GM06990 (cell line): ENCODE measurements at places on chromosomes 2 and 18.

DNA sequence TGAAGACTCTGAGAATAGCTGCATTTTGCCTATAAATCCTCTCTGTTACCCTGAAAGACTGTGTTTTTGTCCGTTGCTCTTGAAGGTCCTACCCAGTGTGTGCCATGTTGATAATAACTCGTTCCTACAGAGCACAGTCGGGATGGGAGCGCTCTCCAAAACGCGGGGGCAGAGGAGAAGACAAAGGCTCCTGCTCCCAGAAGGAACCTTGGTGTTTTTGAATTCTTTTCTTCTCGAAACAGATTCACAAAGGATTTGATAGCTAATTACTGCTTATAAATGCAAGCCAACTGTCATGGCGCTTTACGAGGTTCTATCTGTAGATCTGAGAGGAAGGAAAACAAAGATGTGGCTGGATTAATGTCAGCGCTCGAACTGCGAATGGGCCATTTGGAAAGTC, 19.3 kb upstream of the HDAC4 start:
- DNase-seq: no peak

GRCh38 chr18:55375930-55376329, 212.1 kb downstream of the TCF4 start:
- DNase-seq: no peak

DNA sequence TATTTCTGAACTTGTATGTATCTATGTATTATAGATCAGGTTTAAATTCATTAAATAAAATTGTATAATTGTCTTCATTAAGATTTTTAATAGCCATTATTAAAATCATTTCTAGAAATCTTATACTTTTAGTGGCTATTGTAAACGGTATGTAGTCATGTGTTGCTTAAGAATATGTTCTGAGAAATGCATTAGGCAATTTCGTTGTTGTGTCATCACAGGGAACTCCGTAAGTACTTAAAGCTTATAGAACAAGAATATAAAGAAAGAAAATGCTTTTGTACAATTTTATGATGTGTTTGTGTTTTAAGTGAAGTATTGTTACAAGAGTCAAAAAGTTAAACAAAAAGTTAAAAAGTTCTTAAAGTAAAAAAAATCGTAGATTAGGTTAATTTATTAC, 765.8 kb downstream of the METTL4 start:
- no peak for DNase-seq

DNA sequence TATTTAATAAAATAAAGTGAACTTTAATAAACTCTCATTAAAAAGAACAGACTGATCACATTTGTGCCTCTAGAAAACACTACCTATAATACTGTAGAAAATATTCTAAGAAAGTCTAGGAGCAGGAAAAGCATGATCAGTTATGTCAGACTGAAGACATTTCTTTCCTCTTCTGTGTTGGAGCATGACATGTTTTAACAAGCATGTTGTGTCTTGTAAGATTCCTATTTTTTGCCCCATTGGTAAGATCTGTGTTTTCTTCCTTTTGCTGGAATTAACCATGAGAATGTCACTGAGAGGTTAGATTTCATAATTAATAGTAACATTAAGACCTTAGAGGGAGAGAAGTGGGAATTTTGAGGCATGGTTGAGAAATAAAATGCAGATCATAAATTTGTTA, 27.7 kb downstream of the LAMA3 start:
- no peak for DNase-seq

DNA sequence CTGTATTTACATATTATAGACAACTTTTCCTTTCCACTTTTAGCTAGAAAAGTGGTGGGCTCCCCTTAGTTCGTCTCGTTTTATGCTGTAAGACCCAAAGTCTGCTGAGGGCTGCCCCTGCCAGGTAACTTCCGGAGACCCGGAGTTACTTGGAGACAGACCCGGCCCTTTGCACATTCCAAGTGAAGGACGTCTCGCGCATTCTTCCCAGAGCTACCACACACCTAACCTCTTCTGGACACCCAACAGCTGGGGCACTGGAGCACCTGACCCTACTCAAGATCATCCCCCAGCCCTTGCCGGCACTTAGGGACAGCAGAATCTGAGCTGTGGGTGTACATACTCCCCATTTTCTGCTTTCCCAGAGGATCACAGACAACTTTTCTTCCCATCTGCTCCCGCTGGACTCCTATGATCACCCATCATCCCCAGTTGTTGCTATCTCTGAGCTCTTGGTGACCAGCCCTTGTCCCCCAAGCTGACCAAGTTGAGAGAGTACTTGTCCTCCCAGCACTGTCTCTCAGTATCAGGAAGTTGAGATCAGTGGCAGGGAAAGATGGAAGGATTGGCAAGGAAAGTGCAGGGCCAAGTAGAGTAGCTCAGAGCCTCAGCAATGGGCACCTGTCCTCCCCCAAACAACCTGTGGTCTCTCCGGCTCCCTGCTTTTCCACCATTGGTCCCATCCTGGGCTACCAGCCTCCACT, 8.4 kb upstream of the SATB2 start:
- DNase-seq: no peak

DNA sequence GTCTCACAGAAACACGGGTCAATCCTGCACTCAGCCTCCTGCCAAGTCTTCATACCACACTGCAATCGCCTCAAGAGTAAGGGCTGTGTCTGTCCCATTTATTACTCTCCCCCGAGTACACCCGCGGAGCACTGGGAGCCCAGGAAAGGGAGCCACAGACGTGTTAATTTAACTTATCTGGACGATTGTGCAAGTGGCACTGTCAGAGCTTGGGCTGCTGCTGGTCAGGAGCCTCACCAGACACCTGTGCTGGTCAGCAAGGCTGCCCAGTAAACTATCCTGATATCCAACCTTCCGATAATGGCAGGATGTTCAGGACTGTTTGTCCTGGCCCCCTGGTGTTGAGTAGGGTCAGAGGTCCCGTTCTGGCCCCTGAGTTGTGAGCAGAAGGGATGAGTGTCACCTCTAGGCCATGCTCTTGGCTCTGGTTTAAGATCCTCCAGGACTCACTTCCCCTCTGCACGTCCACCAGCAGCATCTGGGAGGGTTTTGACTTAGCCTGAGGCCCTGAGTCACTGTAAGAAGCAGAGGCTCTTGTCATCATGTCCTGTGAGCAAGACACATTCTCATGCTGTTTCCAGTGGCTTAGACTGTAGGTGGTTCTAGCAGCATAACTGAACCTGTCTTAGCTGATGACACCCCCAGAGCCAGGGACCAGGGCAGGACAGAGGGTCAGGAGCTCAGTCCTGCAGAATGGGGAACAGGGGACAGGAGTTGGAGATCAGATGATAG, 82.5 kb upstream of the ARL4C start:
- no peak for DNase-seq

GRCh38 chr2:121284463-121285449, at the start of gene TFCP2L1:
Gene TFCP2L1, minus strand, starts transcription at chr2:121285202. Its CDS starts 93 bp downstream, at chr2:121285109.
- peak; percentile 56 for DNase-seq

DNA sequence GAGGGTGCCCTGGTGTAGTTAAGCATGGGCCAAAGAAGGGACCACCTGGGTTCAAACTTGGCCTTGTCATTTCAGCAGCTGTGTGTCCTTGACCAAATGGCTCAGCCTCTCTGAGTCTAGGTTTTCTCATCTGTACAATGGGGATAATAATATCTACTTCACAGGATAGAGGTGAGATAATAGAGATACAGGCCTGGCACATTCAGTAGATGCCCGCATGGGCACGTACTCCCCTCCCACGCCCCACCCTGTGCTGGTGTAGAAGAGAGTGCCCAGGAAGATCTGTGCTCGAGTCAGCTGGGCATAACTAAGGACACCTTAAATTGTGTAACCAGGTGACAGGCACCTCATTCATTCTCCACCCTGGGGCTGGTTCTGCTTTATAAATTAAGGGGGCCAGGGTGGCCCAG, 8.4 kb upstream of the TMEM185B start:
- DNase-seq: no peak

GRCh38 chr2:225764346-225764745, 364.8 kb downstream of the NYAP2 start:
- DNase-seq: no peak

- no peak for DNase-seq
These were observed 176.5 kb upstream of the SOX11 start for GRCh38 chr2:5515693-5516092.

GRCh38 chr2:197461057-197461456, 7.7 kb downstream of the COQ10B start:
- DNase-seq: no peak

DNA sequence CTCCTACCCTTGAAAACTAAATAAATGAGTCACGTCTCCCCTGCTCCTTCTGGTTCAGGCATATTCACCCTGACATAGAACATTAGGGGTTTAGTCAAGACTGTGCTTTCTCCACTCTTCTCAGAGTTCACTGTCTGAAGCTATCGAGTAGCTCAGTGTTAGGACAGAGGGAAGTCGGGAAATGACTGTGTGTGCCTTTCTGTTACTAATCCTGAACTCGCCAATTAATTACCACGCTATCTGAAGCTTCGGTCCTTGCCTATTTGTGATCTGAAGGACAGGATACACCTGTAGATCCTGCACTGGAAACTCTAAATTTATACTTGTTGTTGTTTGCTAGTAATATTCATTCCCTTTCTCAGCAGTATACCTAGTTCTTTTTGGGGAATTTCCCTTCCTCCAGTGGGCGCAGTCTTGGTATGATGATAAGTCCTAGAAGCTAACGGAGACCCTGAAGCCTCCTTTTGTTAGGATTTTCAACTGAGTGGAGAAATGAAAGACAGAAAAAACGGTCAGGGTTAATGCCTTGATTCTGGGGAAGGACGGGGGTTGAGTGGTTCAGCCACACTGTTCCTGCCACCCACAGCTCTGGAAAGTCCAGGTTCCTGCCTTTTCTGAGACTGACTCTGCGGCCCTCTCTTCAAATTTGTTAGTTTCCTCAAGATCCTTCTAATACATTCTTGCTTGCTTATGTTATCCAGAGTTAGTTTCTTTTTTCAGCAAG, 218.0 kb downstream of the DLGAP1 start:
- DNase-seq: peak; percentile 64

DNA sequence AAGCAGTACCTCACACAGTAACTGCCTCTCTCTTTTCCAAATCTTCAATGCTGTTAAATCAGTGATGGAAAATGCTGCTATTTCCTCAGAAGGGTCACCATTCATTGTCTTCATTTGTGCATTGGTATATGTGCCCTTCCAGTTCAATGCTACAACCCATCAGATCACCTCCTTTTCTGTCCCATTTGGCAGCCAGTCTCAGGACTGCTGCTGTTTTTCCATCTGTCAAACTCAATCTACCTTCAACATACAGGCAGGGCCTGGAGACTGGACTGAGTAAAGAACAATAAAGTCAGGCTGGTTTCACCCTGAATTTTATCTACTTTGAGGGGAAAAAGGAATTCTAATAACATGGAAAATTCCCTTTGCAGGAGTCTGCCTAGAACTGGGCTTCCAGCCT, 17.9 kb downstream of the ZNF385B start:
- DNase-seq: no peak

- no peak for DNase-seq
These were observed 81.9 kb downstream of the SLC66A3 start for GRCh38 chr2:11237122-11237521.

DNA sequence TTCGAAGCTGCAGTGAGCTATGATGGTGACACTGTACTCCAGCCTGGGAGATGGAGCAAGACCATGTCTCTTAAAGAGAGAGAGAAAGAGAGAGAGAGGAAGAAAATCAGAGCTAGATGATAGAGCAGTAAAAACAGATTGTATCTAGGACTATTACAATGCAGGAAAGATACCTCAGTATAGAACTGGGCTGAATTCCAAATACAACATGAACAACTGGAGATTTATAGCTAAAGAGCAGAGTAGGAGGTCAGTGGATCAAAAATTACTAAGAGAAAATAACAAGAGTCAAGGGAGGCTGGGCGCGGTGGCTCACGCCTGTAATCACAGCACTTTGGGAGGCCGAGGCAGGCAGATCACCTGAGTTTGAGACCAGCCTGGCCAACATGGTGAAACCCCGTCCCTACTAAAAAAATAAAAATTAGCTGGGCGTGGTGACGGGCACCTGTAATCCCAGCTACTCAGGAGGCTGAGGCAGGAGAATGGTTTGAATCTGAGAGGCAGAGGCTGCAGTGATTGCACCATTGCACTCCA, 100.7 kb upstream of the MSH6 start:
- DNase-seq: no peak

GRCh38 chr2:157257312-157258252, at the start of gene GALNT5:
Gene GALNT5, plus strand, starts transcription at chr2:157257705. Its CDS starts 378 bp downstream, at chr2:157258083.
- DNase-seq: no peak

DNA sequence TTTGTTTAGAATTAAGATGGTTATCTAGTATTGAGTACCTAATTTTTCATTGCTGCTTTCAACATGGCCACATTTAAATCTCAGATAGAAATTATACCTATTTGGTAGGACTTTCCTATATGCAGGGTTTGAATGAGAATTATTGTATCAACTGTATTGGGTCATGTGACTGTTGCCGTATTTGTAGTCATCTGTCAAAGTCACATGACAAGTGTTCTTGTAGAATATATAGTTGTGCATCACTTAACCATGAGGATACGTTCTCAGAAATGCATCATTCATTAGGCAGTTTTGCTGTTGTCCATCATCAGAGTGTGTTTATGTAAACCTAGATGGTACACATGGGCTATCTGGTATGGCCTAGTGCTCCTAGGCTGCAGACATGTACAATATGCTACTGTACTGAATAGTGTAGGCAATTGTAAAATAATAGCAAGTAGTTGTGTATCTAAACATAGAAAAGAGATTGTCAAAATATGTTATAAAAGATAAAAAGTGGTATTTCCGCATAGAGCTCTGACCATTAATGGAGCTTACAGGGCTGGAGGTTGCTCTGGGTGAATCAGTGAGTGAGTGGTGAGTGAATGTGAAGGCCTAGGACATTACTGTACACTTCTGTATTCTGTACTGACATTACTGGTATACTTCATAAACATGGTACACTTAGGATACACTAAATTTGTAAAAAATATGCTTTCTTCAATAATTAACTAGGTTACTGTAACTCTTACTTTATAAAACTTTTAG, 123.7 kb downstream of the MAP4K4 start:
- no peak for DNase-seq

DNA sequence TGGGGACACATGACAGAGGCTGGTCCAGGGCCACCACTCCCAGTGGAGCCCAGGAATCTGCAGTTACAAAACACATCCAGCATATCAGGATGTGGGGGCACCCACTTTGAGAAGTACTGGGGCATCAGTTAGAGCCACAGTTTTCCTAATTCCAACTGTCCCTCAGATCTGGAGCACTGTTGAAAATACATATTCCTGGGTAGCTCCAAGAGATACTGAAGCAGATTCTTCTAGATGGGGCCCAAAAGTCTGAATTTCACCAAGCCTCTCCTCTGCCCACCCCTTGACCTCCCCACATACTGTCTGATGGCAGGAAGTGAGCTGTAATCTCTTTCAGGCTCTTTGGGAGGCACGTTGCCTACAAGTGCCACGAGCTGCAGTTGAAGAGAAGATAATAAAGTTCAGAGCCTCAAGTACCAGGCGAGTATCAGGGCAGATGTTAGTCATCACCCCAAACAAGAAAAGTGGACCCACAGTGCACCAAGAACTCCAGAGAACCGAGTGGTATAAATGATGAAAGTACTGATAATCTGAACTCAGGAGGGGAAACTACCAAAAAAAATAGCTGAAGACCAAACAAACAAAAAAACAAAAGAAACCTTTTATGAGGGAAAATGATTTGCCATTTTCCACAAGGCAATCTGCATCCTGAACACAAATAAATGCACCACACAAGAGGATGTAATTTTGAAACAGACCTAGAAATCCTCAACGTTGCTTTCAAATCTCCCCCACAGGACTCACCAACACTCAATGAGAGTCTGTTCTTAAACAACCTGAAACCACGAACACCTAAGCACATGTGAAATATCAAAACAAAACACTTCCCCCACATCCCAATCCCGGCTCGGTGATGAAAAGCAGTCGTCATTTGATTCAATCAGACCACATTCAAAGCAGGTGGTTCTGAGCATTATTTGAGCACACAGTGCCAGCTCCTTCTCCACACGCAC, 98.7 kb downstream of the TCF4 start:
- no peak for DNase-seq
